ENCODE measurements at places on chromosomes 3 and 15.

DNA sequence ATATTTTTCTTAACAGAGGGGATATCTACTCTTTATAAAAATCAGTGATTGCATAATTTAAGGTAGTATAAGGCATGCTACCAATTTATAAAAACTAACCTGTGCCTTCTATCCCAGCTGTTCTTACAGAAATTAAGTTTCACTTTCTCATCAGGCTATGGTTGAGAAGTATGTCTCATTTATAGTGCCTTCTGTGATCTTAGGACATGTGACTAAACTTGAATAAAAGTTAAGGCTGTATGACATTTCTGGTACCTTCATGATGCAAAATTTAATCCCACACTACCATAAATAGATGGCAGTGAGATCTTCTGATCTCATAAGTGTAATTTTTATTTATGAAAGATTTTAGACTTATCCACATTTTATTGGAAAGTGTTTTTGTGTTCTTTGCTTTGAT is 12.6 kb downstream of the TIPARP start:
- H3K36me3 ChIP-seq, result peaks cover 33% of the 10 kb centered on the region
- no peak for DNase-seq
- no peak overlapping the region for H3K27ac ChIP-seq
- H3K4me1 ChIP-seq, result peaks cover 78% of the 10 kb centered on the region

DNA sequence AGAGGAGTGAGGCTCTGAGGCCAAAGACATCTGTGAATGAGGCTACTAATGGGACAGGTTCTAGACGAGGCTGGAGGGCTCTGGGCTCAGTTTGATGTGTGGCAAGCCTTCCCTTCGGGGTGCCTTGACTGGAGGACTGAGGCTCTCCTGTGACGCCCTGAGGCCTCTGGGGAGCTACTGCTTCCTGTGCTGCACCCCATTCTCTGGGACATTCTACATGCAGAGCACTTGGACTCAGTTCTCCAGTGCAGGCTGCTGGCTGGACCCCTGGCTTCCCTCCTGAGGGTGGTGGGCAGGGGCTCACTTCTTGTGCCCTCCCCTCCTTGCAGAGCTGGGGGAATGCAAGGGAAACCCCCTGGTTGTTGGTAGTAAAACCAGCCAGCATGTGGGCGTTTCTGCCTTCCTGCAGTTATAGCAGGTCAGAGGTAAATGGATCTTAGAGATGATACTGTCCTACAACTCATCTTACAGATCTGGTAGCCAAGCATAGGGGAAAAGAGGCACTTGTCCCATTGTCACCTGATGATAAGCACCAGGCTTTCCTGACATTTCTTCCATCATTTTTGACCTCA is 133.3 kb downstream of the CHDH start:
- peaks cover 5% of the 10 kb centered on the region for H3K4me1 ChIP-seq
- H3K4me3 ChIP-seq, result no peak overlapping the region
- H3K27ac ChIP-seq, result no peak overlapping the region
- no peaks in the 10 kb centered on the region for H3K27me3 ChIP-seq
- H3K36me3 ChIP-seq, result no peaks in the 10 kb centered on the region

DNA sequence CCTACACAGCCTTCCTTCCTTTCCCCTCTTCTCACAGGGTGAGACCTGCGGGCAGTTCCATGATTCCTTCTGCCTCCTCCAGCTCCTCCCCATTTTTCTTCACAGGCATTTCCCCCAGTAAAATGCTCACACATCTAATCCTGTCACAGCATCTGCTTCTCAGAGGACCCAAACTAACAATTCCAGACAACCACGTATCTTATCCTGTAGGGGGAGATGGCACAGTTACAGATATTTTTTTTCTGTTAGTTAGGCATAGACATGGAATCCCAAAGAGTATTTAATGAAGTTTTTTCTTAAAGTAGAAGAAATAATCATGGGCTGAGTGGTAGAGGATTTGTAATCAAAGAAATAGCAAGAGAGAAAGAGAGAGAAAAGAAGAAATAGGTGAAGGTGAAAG is 373.1 kb upstream of the ADAMTS9 start:
- DNase-seq, result no peak
- H3K36me3 ChIP-seq, result no peaks in the 10 kb centered on the region
- no peak overlapping the region for H3K4me3 ChIP-seq
- H3K27me3 ChIP-seq, result no peaks in the 10 kb centered on the region
- H3K4me1 ChIP-seq, result no peaks in the 10 kb centered on the region
- H3K27ac ChIP-seq, result no peak overlapping the region

DNA sequence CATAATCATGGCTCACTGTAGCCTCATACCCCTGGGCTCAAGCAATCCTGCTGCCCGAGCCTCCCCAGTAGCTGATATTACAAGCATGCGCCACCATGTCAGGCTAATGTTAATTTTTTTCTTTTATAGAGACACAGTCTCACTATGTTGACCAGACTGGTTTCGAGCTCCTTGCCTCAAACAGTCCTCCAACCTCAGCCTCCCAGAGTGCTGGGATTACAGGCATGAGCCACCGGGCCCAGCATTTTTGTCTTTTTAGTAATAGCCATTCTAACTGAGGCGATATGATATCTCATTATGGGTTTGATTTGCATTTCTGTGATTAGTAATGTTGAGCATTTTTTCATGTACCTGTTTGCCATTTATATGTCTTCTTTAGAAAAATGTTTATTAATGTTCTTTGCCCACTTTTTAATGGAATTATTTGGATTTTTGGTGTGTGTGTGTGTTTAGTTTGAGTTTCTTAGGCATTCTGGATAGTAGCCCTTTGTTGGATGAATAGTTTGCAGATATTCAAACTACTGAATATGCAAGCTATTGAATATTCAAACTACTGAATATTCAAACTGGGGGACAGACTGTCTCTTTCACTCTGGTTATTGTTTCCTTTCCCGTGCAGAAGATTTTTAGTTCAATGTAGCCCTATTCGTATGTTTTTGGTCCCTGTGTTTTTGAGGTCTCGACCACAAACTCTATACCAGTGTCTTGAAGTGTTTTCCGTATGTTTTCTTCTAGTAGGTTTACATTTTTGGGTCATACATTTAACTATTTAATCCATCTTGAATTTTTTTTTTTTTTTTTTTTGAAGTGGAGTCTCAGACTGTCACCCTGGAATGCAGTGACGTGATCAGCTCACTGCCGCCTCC is 39.2 kb downstream of the CCDC66 start:
- no peak overlapping the region for H3K4me3 ChIP-seq
- peaks cover 23% of the 10 kb centered on the region for H3K36me3 ChIP-seq
- H3K4me1 ChIP-seq, result peaks cover 69% of the 10 kb centered on the region
- DNase-seq, result no peak
- H3K27ac ChIP-seq, result peak overlapping the region; percentile 81
- H3K27me3 ChIP-seq, result no peaks in the 10 kb centered on the region

DNA sequence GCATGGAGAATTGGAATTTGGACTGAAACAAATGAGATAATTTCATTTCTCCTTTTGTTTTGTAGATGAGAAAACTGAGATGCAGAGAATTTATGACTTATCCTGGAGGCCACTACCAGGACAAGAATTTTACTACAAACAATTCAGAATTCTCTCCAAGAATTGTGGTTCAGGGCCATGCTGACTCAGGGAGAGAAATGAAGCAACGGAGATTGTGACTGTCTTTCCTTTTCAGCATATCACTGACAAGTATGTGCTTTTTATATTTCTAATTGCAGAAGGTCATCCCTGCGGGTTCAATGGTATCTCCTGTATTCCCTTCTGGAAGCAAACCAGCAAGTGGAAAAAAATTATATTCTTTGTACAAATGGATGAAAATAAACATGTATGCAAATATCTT is 170.8 kb upstream of the MITF start:
- no peak overlapping the region for H3K27ac ChIP-seq
- no peak for DNase-seq
- H3K27me3 ChIP-seq, result peaks cover 10% of the 10 kb centered on the region
- H3K4me3 ChIP-seq, result no peak overlapping the region
- no peaks in the 10 kb centered on the region for H3K4me1 ChIP-seq
- no peaks in the 10 kb centered on the region for H3K36me3 ChIP-seq

DNA sequence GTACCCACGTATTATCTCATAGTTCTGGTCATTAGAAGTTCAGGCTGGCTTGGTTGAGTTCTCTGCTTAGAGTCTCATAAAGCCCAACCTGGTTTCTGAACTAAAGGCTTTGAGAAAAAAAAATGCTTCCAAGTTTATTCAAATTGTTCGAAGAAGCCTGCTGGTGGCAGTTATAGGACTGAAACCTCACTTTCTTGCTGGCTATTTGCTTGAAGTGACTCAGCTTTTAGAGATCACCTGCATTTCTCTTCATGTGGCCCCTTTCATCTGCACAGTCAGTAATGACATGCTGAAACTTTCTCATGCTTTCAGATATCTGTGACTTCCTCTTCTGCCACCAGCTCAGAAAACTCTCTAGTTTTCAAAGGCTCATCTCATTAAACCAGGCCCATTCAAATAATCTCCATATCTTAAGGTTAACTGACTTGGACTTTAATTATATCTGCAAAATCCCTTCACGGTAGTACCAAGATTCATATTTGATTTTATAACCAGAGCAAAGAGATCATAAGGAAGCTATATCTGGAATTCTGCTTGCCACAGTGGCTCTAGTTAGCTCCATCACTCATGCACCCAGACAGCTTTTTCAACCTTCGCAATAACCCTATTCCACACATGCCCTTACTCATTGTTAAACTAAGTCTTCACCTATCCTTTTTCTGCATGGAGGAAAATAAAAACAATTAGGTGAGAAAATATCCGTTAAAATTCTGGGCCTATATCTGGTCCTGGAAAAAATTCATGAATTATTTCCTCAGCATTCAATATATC is 433.8 kb upstream of the CBLB start:
- no peaks in the 10 kb centered on the region for H3K27me3 ChIP-seq
- no peak for DNase-seq
- H3K4me3 ChIP-seq, result no peak overlapping the region
- H3K36me3 ChIP-seq, result no peaks in the 10 kb centered on the region
- H3K4me1 ChIP-seq, result peaks cover 38% of the 10 kb centered on the region
- H3K27ac ChIP-seq, result peak overlapping the region; percentile 14

- H3K4me3 ChIP-seq, result no peak overlapping the region
- H3K4me1 ChIP-seq, result no peaks in the 10 kb centered on the region
- peaks cover 38% of the 10 kb centered on the region for H3K27me3 ChIP-seq
- H3K36me3 ChIP-seq, result no peaks in the 10 kb centered on the region
- H3K27ac ChIP-seq, result no peak overlapping the region
These were observed 24.2 kb downstream of the RNU5B-1 start for GRCh38 chr15:65328506-65329287.

- DNase-seq, result no peak
- no peak overlapping the region for H3K27ac ChIP-seq
- no peaks in the 10 kb centered on the region for H3K27me3 ChIP-seq
- no peaks in the 10 kb centered on the region for H3K36me3 ChIP-seq
- no peak overlapping the region for H3K4me3 ChIP-seq
- H3K4me1 ChIP-seq, result no peaks in the 10 kb centered on the region
These were observed 1038.8 kb downstream of the AGBL1 start for GRCh38 chr15:87118435-87118834.

DNA sequence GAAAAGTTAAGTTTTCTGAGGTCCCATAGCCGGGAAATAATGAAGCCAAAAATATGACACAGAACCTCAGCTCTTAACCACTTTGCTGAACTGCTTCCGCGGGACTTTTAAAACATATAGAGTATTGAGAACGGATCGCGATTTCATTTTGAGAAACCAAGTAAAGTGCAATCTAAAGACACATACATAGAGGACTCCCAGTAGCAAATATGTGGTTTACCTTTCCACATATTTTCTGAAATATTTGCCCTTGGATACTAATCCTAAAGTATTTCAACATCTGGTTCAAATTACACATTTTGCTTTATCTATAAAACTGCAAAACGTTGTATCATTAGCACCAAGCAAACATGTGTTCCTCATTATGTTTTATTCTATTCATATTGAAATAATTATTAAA is 776.5 kb downstream of the ROBO2 start:
- H3K27ac ChIP-seq, result no peak overlapping the region
- DNase-seq, result no peak
- H3K27me3 ChIP-seq, result no peaks in the 10 kb centered on the region
- no peak overlapping the region for H3K4me3 ChIP-seq
- H3K4me1 ChIP-seq, result no peaks in the 10 kb centered on the region

DNA sequence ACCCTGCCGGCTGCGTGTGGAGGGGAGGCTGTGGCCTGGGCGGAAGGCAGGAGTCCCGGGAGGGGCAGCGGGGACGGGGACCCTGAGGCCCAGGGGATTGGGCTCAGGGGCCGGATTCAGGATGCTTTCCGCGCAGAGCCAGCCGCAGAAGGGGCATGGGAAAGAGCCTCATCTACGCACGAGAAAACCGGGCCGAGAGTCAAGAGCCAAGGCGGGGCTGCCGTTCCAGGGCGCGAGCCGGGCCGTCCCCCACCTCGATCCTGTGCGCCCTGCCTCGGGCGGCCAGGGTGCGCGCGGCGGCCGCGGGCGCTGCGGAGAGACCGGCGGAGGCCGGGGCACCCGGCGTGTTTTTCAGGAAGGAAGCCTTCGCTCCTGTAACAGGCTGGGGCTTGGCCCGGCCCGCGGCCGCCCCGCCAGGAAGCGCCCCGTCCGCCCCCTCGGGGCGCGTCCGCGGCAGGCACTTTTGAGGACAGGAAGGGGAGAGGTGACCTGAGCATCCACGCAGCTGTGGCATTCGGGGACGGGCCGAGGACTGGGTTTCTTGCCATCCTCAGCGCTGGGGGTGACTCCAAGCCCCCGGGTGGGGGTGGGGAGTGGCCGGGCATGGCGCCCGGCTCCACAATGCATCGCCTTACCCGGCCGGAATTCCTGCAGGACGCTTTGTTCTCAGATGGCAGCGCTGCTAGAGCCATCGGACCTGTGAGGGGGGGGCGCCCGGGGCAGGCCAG is 62.3 kb upstream of the GATA2 start:
- H3K4me3 ChIP-seq, result peak overlapping the region; percentile 23
- H3K27me3 ChIP-seq, result peaks cover 66% of the 10 kb centered on the region
- DNase-seq, result no peak
- H3K27ac ChIP-seq, result no peak overlapping the region

DNA sequence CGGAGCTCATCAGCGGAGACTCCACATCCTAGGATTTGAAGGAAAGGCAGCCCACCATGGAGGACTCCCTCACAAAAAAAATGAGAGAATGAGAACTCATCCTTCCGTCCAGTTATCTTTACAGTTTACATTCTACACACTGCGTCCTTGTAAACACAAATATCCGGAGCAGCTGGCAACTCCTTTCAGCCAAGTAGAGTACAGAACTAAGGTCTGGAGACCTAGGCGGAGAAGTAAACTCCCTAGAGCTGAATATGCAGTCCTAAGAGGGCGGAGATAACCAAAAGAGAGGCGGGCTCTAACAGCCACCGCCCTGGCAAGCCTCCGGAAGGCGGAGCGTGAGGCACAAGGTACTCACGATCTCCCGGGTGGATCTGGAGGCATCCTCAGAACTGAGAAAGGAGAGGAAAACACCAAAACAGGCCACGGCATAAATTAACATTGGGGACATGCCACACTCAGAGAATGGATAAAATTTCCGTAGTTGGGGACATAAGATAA is 924 bp upstream of the SIN3A start:
- peak; percentile 68 for DNase-seq
- H3K27ac ChIP-seq, result peak overlapping the region; percentile 92
- H3K36me3 ChIP-seq, result peaks cover 39% of the 10 kb centered on the region
- H3K4me3 ChIP-seq, result peak overlapping the region; percentile 97
- H3K4me1 ChIP-seq, result peaks cover 52% of the 10 kb centered on the region
- H3K27me3 ChIP-seq, result no peaks in the 10 kb centered on the region
